ENCODE measurements at places on chromosomes 3 and 15.
A peak's percentile ranks its signal among the peaks of the same experiment; 100 is the strongest.

DNA sequence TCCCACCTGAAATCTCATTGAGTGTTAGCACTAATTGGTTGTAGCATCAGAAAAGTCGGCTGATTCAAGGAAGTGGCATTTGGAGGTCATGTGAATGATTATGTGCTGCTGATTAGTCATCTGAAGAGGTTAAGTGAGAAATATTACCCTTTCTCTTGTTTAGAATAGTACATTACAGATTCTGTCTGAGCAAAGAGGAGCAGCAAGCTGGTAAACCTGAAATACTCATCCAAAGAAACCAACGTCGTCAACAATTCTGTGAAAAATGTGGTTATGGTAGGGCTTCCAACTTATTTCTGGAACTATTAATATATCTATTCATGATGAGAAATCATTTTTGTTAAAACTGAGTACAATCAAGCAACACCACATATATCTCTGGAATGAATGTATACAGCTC is 1024.9 kb downstream of the TUSC7 start:
- peak; percentile 89 for DNase-seq

DNA sequence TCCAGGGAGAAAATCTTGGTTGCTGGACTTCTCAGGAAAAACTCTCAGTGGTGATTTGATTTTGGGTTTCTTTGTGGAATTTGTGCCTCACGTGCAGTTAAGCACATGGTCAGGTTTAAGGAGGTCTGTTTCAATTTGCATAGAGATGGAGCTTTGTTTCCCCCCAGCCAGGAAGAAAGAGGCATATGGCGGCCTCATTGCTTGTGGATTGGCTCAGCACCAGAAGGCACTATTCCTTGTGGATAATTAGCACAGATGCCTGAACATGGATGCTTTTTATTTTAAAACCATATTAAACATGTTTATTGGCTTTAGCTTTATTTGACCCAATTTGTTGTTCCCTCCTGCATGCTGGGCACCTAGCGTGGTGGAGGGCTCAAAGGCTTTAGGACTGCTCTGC is 125.1 kb upstream of the RGMA start:
- no peak for DNase-seq

GRCh38 chr3:192794216-192794615 is 66.9 kb upstream of the FGF12 start:
- no peak for DNase-seq

GRCh38 chr3:120410116-120410515 is 40.7 kb downstream of the FSTL1 start:
- DNase-seq = no peak

DNA sequence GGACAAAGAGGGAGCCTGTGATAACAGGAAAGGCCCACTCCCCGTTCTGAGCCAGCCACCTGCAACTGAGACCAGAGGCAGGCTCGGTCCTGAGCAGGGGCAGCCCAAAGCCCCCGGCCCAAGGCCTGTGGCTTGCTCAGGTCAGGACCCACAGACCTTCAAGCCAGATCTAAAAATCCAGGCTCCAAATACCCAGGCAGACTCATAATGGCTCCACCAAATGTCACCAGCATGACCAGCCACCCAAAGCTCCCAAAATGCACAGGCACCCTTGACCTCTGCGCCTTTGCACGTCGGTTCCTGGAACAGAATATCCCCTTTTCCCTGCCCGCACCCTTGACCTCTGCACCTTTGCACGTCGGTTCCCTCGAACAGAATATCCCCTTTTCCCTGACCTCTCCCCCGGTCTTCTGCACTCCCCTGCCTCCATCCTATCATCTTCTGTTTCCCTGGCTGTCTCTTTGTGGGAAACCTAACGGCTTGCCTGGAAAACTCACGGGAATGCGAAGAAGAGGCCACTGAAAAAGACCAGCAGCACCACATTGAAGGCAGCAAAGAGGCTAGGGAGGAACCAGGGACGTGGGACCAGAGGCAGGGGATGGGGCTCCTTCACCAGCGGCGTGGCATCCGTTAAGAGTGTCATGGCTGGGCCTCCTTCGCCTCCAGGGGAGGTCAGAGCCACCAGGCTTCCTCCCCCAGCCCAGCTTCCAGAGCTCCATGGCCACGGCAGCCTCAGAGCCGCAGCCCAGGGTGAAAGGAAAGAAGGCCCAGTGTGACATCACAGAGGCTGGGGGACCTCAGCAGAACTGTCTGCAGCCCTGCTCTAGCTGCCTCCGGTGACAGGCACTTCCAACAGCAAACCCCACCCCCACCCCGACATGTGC is at the start of gene ZDHHC19:
TSS of gene ZDHHC19 (minus strand) at position 728 of the 884 bp plus-strand sequence. CDS start at position 643, 85 bp downstream.
- DNase-seq = no peak

- DNase-seq = peak; percentile 88
Measured at GRCh38 chr15:72227192-72227586, 3.8 kb downstream of the PKM start.

GRCh38 chr3:12177126-12177525 is 18.4 kb upstream of the TIMP4 start:
- no peak for DNase-seq

- DNase-seq = no peak
Measured at GRCh38 chr15:42826251-42826890, 89.4 kb upstream of the CDAN1 start.

DNA sequence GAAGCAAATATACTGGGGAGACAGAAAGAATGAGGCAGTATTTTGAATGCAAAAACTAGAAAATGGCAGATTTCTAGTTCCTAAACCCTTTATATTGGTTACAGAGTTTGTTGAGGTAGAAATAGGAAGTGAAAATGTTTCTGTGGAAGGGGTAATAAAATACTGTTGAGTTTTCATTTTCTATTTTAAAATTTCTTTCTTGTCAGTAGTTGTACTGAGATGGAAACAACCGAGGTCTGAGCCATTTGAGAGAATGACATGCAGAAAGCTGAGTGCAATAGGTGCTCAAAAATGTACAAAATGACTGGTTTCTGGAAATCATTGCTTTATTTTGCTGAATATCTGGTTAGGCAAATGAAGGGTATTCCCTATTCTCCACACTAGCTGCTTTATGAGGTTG is 361.4 kb downstream of the CHL1 start:
- DNase-seq = no peak

DNA sequence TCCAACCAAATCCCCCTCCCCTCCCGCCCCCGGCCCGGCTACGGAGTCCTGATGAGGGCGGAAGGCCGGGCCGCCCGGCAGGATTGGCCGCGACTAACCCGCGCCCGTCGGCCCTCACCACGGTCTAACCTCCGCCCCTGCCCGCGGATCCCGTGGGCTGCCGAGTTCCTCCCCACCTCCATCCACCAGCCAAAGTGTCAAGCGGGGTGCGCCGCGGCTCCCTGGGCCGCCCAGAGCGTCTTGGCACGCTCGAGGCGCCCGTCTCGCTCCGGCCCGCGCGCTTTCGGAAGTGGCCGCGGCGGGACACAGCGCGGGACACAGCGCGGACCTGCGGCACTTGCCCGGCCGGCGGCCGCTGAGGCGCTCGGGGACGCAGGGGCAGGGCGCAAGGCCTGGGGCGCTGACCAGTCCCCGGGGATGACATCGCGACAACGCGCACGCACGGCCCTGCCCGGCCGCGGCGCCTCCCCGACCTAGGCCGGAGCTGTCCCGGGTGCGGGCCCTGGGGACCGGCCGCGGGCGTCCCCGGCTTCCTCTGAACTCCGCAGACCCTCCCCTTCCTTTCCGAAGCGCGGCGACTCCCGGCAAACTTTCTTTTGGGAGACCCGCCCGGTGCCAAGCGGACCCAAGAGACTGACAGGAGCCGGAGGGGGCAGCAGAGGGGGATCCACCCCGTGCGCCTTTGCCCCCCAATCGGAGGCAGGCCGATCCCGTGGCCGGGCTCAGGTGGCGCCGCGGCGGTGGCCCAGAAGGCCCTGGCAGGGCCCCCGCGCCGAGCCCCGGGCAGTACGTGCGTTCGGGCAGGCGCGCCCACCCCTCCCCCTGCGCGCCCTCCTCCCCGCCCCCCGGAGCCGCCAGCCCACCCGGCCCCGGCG is 112.8 kb upstream of the ICE2 start:
- peak; percentile 13 for DNase-seq

DNA sequence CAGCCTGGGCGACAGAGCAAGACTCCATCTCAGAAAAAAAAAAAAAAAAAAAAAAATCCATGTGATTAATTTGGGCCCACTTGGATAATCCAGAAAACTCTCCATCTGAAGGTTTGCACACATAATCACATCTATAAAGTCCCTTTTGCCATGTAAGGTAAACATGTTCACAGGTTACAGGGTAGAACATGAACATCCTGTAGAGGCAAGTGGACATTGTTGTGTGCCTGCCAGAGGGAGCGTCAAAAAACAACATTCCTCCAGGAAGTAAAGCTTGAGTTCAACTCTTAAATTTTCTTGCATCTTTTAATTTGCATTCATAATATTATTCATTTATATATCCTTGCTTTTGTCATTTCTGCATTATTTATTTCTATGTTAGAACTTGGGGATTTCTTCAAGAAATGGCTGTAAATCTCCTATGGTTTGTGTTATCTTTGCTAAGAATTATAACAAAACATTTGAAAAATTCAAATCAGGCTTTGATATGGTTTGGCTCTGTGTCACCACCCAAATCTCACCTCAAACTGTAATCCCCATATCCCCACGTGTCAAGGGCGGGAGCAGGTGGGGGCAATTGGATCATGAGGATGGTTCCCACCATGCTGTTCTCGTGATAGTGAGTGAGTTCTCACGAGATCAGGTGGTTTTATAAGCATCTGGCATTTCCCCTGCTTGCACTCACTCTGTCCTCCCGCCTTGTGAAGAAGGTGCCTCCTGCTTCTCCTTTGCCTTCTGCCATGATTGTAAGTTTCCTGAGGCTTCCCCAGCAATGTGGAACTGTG is 11.3 kb upstream of the TTBK2 start:
- DNase-seq = no peak

GRCh38 chr15:67024314-67024997 is 40.9 kb upstream of the SMAD3 start:
- peak; percentile 97 for DNase-seq

DNA sequence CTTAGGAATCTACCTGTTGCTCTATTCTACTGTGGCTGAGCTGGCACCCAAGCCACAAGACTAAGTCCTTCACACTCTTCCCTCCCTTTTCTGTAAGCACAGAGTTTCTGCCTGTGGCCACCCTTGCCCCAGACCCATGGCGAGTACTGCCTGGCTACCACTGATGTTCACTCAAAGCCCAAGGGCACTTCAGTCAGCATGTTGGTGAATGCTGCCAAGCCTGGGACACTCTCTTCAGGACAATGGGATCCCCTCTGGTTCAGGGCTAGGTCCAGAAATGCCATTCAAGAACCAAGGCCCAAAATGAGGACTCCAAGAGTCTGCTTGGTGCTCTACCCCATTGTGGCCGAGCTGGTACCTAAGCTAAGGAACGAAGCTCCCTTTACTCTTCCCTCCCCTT is 184.2 kb downstream of the FGF12 start:
- DNase-seq = no peak

GRCh38 chr3:99659951-99660350 is 21.6 kb downstream of the COL8A1 start:
- DNase-seq = peak; percentile 72

- peak; percentile 99 for DNase-seq
Measured at GRCh38 chr3:14452740-14453710, 50.6 kb downstream of the SLC6A6 start.

- no peak for DNase-seq
Measured at GRCh38 chr3:160545504-160545871, 19.9 kb downstream of the KPNA4 start.

DNA sequence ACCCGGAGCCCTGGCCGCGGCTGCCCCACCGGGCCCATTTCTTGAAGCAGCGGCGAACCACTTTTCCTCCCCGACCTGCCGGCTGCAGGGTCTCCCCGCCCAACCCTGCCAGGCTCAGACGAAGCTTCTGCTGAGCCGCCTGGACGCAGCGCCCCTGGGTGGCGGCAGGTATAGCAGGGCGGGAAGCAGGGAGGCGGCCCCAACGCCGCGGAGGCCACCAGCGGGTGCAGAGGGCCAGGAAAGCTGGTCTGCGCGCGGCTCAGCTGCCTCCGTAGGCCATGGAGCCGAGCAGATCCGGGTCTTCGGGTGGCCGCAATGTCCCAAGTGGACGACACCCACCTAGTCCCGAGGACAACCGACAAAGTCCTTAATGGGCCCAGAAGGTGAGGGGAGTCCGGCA is 21.9 kb upstream of the SRPRB start:
- no peak for DNase-seq

- peak; percentile 93 for DNase-seq
Measured at GRCh38 chr15:36358094-36358493, 221.3 kb upstream of the CDIN1 start.

GRCh38 chr3:159486580-159486979 is 502.1 kb upstream of the IL12A start:
- no peak for DNase-seq

DNA sequence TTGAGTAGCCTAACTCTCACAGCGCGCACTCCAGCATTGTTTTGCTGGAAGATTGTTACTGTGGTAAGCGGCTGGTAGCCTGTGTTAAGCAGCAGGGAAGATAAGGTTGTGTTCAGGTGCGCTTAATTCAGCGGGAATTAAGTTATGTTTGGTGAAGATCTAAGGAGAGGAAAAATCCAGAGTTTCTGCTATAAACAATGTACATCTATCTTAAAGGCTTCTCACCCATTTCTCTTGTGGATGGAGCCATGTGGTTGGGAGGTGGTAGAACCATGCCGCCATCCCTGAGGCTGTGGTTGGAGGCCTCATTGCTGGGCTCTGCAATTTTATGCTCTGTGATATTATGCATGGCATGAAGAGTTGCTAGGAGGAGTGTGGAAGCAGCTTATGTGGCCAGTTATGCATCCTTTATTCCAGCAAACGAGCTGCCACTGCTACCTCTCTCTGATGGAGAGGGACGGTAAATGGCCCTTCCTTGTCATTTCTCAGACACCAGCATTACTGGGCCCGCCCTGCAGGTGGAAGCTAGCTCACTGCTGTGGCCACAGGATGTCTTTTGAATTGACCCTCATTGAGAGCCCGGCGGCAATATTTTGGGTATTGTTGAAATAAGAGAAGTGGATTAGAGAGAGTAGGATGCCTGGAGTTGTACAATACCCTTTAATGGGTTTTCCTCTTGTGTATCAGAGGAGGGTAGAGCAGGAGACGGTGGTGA is 1.3 kb downstream of the MINAR1 start:
- no peak for DNase-seq

DNA sequence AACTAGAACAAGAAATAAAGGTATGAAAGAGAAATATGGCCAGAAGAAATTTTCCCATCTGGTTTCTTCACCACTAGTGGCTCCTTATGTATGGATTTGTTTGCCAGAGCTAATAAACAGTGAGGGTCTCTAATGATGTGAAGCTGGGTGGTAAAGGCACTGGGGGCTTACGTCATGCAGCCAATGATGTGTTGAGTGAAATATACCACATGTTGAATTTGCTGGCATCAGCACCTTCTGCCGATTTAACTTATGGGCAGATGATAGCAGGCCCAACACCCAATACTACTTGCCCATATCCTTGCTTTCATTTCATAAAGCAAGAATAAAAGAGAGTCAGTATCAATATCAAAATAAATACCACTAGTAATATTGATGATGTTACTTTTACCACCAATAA is 133.0 kb downstream of the THRB start:
- DNase-seq = no peak

Data from fibroblast of upper back skin (primary cell).